IMR-90 (cell line): ENCODE measurements at places on chromosomes 6 and 20.
A peak's percentile ranks its signal among the peaks of the same experiment; 100 is the strongest.

DNA sequence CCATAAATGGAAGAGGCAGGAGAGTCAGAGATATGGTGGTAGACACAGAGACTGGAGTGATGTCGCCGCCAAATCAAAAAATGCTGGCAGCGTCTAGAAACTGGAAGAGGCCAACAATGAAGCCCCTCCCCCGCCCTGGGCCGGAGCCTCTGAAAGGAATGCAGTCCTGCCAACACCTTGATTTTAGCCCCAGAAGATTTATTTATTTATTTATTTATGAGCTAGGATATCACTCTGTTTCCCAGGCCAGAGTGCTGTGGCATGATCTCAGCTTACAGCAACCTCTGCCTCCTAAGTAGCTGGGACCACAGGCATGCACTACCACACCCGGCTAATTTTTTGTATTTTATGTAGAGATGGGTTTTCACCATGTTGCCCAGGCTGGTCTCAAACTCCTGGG lies 82.6 kb upstream of the CCDC167 start:
- H3K4me1 ChIP-seq: no peaks in the 10 kb centered on the region
- peaks cover 22% of the 10 kb centered on the region for H3K27me3 ChIP-seq
- DNase-seq: no peak
- no peak overlapping the region for H3K27ac ChIP-seq
- H3K36me3 ChIP-seq: no peaks in the 10 kb centered on the region

- H3K4me1 ChIP-seq: peaks cover 8% of the 10 kb centered on the region; the same call in 1 of the 2 replicates
- H3K27ac ChIP-seq: no peak overlapping the region
- H3K4me3 ChIP-seq: no peak overlapping the region
- H3K36me3 ChIP-seq: peaks cover 35% of the 10 kb centered on the region
- H3K27me3 ChIP-seq: no peaks in the 10 kb centered on the region
These were observed 8.4 kb downstream of the PSMG4 start for GRCh38 chr6:3267162-3267561.

GRCh38 chr6:55886185-55886836 lies 10.9 kb upstream of the BMP5 start:
- DNase-seq: peak; percentile 24
- no peak overlapping the region for H3K4me3 ChIP-seq
- no peaks in the 10 kb centered on the region for H3K36me3 ChIP-seq
- no peaks in the 10 kb centered on the region for H3K27me3 ChIP-seq
- 0 out of 2 replicates have a peak, but pooled peaks cover 2% of the 10 kb centered on the region for H3K4me1 ChIP-seq

DNA sequence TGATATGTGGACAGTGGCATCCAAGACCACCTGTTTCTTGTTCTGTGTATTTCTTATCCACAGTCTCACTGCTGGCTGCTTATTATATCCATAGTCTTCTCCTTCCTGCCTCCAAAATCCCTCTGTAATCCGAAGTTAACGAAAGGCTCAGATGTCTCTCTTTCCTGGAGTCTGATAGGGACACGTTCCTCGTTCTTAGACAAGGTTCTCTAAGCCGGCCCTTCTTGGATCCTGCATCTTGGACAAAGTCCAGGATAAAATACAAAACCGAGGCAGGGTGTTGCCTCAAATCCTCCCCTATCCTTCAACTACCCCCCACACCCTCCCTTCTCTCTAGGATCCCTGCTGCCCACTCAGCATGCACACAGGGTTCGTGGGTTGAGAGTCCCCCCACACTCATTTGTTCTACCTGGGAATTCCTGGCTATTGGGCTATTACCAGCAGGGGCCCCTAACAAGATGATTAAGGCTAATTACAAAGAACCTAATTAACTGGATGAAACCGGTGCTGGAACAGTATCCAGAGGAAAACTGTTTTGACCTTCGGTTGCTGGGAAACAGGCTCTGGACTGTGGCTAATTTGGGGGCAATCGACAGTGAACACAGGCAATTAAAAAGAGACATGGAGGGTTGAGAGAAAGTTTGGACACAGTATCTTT lies 32.7 kb upstream of the MRPS10 start:
- no peak overlapping the region for H3K27ac ChIP-seq
- DNase-seq: no peak
- H3K27me3 ChIP-seq: no peaks in the 10 kb centered on the region
- no peak overlapping the region for H3K4me3 ChIP-seq
- H3K36me3 ChIP-seq: peaks cover 56% of the 10 kb centered on the region

GRCh38 chr6:52815167-52816092 lies 11.8 kb upstream of the GSTA1 start:
- no peak overlapping the region for H3K4me3 ChIP-seq
- H3K27me3 ChIP-seq: peaks cover 8% of the 10 kb centered on the region; the same call in 1 of the 2 replicates
- peak; percentile 50 for DNase-seq
- H3K27ac ChIP-seq: no peak overlapping the region
- no peaks in the 10 kb centered on the region for H3K36me3 ChIP-seq

DNA sequence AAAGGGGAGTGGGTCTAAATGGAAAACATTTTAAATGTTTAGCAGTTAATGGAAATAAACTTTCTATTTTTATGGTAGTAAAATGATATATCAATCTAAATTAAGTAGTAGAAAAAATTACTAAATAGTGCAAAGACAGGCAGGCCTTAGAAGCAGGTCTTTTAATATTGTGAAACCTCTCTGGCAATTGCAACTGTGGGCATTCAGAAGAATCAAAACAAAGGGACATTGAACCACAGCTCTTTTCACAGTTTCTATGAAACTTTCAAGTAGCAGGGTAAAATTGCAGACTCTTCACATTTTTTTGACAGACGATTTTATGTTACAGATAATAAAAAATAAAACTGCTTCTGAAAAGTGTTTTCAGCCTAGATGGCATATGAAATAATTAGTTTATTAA lies 533.7 kb downstream of the BCKDHB start:
- no peak overlapping the region for H3K4me3 ChIP-seq
- no peak for DNase-seq

GRCh38 chr20:55160996-55161395 lies 685.6 kb downstream of the DOK5 start:
- H3K4me3 ChIP-seq: no peak overlapping the region
- no peaks in the 10 kb centered on the region for H3K36me3 ChIP-seq
- no peak overlapping the region for H3K27ac ChIP-seq

- H3K27me3 ChIP-seq: peaks cover 27% of the 10 kb centered on the region
- no peak overlapping the region for H3K27ac ChIP-seq
- H3K4me3 ChIP-seq: no peak overlapping the region
- no peaks in the 10 kb centered on the region for H3K4me1 ChIP-seq
- no peaks in the 10 kb centered on the region for H3K36me3 ChIP-seq
These were observed 114.6 kb downstream of the VEGFA start for GRCh38 chr6:43884652-43885022.

GRCh38 chr6:38163186-38164130 lies 343.9 kb downstream of the ZFAND3 start:
- no peaks in the 10 kb centered on the region for H3K4me1 ChIP-seq
- H3K27ac ChIP-seq: no peak overlapping the region
- no peaks in the 10 kb centered on the region for H3K27me3 ChIP-seq
- H3K4me3 ChIP-seq: no peak overlapping the region

- no peak overlapping the region for H3K27ac ChIP-seq
- H3K27me3 ChIP-seq: no peaks in the 10 kb centered on the region
- H3K4me1 ChIP-seq: peaks cover 25% of the 10 kb centered on the region
- DNase-seq: no peak
- no peak overlapping the region for H3K4me3 ChIP-seq
These were observed 95.6 kb downstream of the SNX5 start for GRCh38 chr20:17872959-17873358.

DNA sequence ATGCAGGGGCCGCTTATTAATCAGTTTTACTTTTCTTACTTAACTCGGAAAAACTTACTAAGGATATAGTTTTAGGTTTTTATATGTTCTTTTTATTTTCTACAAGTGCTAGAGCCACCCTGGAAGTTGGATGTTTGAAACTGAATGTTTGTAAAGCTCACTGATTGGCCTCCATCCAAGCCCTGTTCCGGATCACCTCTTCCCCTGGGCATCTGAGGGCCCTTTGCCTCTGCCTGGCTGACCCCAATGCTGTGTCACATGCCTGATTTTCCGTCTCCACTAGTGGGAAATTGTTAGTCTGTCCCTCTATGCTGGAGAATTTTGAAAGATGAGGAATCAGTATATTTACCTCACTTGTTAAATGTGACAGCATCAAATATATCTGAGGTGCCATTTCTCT lies 79.3 kb downstream of the SLC35F1 start:
- H3K4me3 ChIP-seq: no peak overlapping the region
- H3K36me3 ChIP-seq: no peaks in the 10 kb centered on the region
- no peak overlapping the region for H3K27ac ChIP-seq
- no peaks in the 10 kb centered on the region for H3K4me1 ChIP-seq
- H3K27me3 ChIP-seq: no peaks in the 10 kb centered on the region
